ENCODE measurements at places on chromosomes 13 and 19.
A peak's percentile ranks its signal among the peaks of the same experiment; 100 is the strongest.

DNA sequence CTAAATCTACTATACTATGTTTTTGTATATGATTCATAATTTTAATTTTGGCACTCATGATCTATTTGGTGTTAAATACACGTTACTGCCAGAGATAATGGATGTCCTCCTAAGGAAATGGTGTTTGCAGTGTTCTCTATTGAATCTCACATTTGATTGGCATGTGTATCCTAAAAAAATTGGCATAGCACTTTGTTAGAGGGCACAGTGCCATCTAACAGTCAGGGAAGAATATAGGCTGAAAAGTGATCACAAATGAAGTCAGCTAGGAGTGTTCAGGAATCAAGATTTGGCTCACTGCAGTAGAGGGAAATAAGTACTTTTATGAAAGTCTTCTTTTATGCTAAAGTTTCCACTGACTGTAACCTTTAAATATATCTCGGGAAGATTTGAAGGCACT is 624.6 kb downstream of the GPC6 start:
- no peak for DNase-seq

- no peak for DNase-seq
Measured at GRCh38 chr13:106311004-106311403, 224.5 kb downstream of the EFNB2 start.

- no peak for DNase-seq
Measured at GRCh38 chr19:55171440-55171839, 5.0 kb upstream of the DNAAF3 start.

DNA sequence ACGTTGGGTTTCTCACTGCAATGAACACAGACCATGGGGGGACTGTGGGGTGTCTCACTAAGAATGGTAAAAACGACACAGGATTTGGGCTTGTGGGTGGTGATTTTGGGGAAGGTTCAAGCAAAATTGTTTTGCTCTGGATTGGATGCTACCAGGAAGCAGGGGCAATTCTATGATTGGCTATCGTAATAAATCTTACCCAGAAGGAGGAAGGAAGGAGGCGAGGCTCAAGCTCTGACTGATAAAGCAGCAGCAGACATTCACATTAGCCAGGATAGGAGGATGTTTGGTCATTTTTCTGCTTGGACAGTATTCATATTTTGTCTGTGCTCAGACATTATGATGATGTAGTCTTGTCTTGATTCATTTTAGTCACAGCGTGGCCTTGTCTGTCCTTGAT is 1.5 kb downstream of the ZNF576 start:
- DNase-seq: no peak

- no peak for DNase-seq
Measured at GRCh38 chr13:31167490-31167889, 5.8 kb upstream of the HSPH1 start.

DNA sequence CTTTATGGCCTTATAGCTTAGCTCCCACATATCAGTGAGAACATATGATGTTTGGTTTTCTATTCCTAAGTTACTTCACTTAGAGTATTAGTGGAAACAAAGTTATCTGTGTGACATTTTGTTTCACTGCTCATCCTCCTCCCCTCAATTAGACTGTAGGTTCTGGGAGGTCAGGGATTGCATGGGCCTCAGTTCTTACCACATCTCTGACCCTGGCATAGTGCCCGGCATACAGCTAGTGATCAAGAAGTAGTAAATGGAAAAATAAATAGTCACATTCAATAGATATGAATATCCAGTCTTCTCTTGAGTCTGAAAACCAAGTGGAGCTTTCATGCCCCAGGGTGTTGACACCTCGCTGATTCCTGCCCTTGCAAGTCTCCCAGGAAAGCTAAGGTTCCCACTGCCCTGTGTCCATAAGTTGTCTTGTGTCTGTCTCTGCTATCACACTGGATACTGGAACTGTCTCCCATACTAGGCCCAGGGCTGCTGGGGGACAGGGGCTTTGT is 249.5 kb upstream of the TSHZ3 start:
- no peak for DNase-seq

DNA sequence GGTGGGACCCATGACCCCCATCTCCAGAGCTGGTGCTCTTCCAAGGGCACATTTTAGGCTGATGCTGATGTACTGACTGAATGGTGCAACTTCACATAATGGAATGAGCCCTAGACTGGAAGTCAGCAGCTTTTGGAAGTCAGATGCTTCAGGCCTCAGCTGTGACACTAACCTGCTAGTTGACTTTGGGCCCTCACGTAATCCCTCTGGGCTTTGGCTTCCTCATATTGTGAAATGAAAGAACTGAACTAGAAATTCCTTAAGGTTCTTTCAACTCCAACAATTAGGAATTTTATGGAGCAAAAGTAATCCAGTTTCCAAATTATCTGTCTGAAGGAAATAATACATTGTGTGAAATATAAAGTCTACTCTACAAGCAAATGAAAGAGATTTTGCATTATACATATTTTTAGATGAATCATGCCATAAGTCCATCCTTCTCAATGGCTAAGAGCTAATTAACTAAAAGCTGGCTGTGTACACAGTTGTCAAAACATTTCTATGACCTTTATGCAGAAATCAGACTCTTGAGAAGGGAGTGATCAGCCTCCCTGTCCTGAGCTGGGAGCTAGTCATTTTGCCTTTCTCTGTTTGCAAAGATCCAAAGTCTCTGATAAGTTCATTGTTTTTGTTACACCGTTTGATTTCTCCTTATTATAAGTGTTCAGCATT is 204.2 kb downstream of the DCLK1 start:
- DNase-seq: no peak

GRCh38 chr19:50490411-50490811 is 13.8 kb upstream of the GARIN5A start:
- DNase-seq: no peak

- no peak for DNase-seq
Measured at GRCh38 chr13:87736849-87737385, 65.7 kb downstream of the SLITRK5 start.

GRCh38 chr13:74131227-74131626 is 3.0 kb downstream of the KLF12 start:
- DNase-seq: no peak

DNA sequence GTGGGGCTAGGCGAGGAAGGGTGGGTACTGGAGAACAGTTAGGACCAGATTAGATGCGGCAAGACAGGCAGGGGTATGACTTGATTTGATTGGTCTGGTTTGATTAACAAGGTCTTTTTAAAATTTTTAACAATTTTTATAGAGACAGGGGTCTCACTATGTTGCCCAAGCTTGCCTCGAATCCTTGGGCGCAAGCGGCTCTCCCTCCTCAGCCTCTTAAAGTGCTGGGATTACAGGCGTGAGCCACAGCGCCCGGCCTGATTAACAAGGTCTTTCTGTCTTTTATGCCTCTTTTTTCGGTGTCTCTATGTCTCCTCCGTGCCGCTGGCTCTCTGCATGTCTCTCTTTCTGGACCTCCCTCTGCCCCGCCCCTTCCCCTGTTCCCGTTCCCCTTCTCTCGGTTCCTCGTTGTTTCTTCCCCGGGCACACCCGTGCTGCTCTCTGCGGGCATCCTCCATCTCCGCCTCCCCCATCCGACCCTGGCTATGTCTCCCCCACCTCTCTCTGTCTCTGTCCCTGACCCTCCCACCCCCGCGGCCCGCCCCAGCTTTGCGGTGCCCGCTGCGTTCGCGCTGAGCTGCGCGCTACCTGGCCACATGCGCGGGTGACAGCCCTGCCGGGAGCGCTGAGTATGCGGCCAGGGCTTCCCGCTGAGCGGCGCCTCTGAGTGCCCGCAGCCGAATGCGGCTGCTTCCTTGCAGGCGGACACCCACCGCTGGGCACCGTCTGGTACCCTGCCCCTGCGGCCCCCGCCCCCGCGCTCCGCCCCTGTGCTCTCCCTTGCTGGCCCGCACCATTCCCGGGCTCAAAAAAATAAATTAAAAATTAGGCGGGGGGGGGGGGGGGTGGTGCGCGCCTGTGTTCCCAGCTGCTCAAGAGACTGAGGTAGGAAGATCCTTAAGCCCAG is 8.1 kb upstream of the SDHAF1 start:
- DNase-seq: no peak

DNA sequence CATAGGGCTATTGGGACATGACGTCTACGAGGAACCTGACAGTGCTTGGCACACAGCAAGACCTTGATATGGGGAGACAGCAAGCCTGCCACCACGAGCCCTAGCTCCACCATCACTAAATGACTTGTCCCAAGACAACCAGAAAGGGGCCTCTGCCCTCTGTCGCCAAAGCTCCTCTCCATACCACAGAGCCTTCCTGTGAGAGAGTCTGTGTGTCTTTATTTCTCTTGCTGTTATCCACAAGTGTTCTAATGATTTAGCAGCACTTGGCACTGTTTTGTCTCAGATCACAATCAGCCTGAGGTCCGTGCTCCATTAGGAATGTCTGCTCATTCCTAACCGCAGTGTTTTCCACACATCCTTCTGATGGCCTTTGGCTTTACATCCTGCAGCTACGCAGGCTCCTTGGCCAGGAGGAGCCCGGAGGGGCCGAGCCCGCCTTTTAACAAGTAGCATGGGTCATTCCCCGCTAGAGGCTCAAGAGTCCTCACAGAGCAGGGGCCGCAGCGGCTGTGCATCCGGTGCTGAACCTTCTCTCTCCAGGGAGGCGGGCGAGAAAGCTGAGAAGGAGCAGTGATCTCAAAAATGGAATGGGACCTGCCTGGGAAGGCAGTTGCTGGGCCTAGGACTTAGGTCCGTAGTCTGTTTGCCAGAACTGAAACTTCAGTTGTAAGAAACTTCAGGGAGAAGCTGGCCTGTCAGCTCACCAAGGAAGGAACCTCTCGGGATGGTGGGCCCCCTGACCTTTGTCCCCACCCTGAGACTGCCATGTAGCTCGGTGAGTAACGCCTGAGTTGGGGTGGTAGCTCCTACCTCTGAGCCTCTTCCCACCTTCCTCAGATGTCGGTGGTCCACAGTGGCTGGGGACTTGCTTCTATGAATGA is 61.1 kb upstream of the HMGB1 start:
- no peak for DNase-seq

GRCh38 chr19:53055117-53055516 is 10.6 kb downstream of the ERVV-2 start:
- DNase-seq: no peak

- no peak for DNase-seq
Measured at GRCh38 chr19:3516675-3517207, 10.6 kb downstream of the FZR1 start.

DNA sequence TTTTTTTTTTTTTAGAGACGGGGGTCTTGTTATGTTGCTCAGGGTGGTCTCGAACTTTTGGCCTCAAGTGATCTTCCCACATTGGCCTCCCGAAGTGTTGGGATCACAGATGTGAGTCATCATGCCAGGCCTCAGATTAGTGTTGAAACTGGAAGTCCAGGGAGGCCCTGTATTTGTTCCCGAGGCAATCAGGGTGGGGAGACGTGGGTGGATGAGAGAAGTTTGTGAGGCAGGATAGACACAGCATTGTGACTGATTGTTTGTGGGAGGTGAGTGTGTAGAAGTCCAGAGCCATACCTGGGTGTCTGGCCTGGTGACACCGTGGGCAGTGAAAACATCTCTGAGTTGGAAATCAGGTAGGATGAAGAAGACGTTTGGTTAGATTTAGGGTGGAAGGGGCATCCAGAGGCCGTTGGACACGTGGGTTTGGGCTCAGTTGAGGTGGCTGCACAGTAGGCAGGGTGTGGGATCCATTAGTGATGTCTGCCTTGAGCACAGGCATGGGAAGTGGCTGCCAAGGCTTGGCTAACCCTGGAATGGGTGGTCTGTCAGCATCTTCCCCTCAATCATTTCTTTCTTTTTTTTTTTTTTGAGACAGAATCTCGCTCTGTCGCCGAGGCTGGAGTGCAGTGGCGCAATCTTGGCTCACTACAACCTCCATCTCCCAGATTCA is 12.4 kb downstream of the RTN2 start:
- no peak for DNase-seq

DNA sequence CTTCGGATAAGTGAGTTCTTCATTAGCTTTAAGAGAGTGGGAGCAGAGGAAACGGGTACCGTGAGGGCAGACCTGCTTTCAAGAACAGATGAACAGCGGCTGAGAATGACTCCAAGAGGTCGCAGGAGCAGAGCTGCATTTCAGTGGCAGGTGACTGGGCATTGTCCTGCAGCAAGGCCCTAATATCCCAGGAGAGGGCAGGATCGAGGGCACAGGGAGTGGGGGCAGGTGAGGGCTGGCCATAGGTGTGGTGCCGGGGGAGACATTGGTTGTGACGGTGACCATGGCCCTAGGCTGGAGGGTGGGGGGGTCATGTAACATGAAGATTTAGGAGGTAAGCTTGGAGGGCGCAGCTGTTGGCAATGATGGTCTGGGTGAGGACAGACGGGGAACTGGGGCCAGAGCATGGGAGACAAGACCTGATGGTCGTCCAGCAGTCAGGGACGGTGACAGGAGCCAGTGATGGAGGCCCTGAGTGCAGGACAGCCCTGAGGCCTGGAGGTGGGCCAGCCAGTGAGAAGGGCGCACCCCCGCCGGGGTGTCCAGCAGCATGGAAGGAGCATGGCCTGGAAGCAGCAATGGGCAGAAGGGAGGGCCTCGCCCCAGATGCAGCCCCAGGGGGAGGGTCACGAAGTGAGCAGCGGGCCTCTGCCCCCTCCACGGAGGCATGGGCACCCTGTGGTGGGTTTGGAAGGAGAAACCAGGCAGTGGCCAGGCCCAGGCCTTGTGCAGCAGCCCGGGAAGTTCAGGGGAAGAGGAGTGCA is 29.2 kb upstream of the LAMP1 start:
- DNase-seq: no peak

GRCh38 chr19:28437390-28438346 is 775.3 kb downstream of the UQCRFS1 start:
- no peak for DNase-seq

DNA sequence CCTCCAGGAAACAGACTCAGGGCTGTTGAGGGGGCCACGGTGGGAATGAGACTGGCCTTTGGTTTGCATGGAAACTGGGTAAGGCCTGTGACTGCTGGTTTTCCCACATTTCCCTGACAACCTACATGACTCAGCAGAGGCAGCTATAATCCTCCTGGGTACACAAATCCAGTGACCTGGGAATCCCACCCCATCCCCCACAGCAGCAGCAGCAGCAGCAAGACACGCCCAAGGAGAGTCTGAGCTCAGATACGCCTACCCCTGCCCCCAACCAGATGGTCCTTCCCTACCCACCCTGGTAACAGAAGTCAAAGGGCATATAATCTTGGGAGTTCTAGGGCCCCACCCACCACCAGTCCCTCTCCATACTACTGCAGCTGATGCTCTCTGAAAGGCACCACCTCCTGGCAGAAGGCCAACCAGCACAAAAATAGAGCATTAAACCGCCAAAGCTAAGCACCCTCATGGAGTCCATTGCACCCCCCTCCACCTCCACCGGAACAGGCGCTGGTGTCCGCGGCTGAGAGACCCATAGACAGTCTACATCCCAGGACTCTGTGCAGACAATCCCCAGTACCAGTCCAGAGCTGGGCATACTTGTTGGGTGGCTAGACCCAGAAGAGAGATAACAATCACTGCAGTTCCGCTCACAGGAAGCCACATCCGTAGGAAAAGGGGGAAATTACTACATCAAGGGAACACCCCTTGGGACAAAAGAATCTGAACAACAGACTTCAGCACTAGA is 237.2 kb upstream of the SPRY2 start:
- no peak for DNase-seq

GRCh38 chr19:44988896-44989556 is 12.2 kb upstream of the RELB start:
- peak; percentile 63 for DNase-seq

GRCh38 chr19:32138416-32138815 is 207.0 kb upstream of the ZNF507 start:
- no peak for DNase-seq

GRCh38 chr19:4061683-4062418 is 4.8 kb downstream of the ZBTB7A start:
- no peak for DNase-seq

GRCh38 chr13:52921194-52921593 is 72.8 kb upstream of the PCDH8 start:
- DNase-seq: no peak

All from activated T-cell treated with anti-CD3 and anti-CD28 coated beads, Interleukin-2, amount 50 U/mL, for 4 hours (primary cell).